ENCODE measurements at places on chromosomes 5 and 9. TPM values are rescaled to one million over a fixed set of nuclear protein-coding genes. Genes with fewer than 3 reads are reported as not detected.

DNA sequence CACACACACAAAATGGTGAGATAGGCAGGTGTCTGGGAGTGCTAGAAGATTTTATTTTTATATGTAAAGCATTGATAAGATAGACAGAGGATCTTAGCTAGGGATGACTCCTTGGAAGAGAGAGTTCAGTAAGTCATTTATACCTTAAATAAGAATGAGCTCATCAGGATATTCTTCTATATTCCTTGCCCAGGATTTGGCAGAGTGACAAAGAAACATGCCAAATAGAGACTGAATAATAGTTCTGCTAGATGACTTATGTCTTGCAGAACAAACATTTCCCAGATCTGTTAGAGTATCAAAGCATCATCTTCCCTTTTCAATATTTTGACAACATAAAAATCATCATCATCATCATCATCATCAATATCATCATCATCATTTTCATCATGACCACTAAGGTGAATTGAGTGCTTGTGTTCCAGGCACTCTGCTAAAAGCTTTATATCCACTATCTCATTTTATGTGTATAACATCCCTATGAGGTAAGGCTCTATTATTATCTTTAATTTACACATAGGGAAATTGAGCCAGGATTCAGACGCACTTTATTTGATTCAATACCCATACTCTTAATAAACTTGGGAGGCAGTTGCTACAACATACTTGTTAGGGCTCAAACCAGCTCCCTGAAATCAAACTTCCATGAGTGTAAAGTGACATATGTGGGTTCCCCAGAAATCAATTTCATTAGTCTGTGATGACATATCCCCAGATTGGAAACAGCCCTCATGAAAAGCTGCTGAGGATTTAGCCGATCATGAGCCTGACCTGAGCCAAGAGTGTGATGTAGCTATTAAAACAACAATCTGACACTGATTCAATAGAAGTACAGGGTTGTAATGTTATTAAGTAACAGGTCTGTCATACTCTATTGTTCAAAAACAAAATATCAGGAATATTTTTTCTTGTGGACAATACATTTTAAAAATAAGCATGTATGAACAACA lies 176.3 kb upstream of the SEMA6A start:
- DNase-seq = no peak

DNA sequence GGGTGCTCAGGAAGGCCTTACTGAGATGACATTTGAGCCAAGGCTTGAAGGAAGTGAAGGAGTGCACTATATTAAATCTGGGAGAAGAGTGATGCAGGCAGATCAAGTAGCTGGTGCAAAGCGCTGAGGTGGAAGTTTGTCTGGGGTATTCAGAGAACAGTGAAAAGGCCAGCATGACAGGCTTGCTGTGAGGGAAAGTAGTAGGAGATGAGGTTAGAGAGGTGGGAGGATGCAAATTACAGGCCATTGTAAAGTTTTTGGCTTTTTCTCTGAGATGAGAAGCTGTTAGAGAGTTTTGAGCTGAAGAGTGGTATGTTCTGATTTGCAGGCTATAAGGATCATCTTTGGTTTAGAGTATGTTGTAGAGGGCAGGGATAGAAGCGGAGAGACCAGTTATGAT lies 80.8 kb upstream of the GRHPR start:
- no peak for DNase-seq

ROR2 gene
- total RNA-seq = 3.3 TPM

DNA sequence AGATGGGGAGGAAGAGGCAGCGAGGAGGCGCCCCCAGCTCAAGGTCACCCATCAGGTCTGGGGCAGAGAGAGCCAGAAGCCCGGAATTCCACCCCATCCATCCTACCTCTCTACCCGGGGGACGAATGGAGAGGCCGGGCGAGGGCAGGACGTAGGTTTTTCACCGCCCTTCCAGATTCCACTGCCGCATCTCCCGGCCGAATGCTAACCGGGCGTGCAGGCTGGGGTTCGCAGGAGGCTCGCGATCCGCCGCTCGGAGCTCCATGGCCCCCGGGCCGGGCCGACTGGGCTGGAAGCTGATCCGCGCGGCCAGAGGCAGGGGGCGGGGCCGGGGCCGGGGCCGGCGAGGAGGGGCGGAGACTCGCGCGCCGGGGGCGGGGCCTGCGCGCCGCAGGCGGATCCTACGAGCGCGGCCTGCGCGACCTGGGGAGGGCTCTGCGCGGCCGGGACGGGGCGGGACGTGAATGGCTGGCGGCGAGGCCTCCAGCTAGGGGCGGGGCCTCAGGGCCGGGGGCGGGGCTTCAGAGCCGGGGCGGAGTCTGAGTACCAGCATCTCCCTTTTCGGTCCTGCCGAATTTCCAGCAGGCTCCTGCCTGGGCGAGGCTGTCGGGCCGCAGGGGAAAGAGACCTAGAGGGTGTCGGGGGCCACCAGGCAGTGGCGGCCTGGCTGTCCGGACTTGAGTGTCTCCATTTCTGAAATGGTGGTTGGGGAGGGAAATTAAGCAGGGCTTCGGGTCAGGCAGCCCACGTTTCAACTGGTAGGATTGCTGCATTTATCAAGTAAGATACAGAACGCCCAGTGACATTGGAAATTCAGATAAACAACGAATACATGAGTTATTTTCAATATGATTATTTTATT lies at the start of gene ST6GALNAC4:
Gene ST6GALNAC4 (minus strand): TSS at position 322 of the 862 bp plus-strand sequence. CDS start 622 bp downstream, outside the sequence.
- DNase-seq = peak; percentile 96

IFNA13 gene
- not detected for total RNA-seq

MEIKIN gene
- not detected for total RNA-seq

SOWAHA gene
- total RNA-seq = 0.78 TPM

DNA sequence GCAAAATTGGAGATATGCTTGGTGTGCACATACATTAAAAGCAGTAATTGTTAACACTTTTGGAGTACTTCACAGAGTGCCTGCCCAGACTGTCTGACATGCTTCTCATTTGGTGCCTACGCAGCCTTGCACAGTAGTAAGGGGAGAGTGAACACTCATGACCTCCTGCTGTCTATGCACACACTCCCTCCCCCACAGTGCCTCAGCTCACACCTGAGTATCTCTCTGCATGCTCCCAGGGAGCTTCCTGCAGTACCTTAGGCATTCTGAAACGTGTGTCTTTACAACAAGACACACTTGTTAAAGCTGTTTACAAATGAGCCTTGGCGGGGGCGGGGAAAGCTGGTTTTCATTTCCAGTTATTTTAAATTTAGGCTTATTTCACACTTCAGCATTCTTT lies 18.0 kb downstream of the MAP3K1 start:
- DNase-seq = no peak

SPINK4 gene
- not detected for total RNA-seq

PCDHB2 gene
- total RNA-seq = 1.7 TPM

FBN2 gene
- total RNA-seq = 1.3 TPM

DNA sequence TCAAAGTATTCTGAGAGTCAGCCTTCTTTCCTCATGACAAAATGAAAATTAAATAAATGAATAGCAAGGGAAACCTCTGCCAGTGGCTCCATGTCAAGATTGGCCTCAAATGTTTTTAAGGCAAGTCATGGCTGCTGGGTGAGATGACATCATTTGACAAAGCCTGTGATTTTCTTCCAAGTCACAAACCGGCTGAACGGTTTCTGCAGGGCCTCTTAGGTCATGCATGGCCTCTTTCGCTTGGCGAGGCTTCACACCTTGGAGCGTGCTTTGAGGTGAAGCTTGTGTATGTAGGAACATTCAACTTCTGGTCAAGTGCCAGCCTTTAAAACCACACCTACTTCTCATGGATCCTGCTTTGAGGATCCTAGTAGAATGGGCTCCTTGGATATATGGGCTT lies 161.0 kb upstream of the ZNF618 start:
- DNase-seq = no peak

DNA sequence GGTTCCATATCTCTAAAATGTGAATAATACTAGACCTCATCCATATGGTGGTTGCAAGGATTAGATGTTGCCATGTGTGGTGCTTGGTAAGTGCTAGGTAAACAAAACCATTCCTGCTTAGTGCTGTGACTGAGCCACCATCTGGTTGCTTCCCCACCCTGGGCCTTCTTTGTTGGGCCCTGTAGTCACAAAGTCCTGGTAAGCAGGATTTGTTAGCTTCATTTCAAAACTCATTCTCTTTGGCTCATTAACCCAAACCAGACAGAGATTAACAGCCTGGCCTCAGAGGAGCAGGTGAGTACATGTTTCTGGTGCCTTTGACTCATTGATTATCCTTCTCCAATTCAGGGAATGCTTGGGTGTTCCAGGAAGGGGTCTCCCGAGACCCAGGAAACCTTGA lies 240.2 kb downstream of the ARHGAP26 start:
- DNase-seq = no peak

GRCh38 chr9:14424983-14425382 lies 111.0 kb upstream of the NFIB start:
- DNase-seq = no peak

- no peak for DNase-seq
Measured at GRCh38 chr9:83059417-83059816, 3.5 kb downstream of the RASEF start.

DNA sequence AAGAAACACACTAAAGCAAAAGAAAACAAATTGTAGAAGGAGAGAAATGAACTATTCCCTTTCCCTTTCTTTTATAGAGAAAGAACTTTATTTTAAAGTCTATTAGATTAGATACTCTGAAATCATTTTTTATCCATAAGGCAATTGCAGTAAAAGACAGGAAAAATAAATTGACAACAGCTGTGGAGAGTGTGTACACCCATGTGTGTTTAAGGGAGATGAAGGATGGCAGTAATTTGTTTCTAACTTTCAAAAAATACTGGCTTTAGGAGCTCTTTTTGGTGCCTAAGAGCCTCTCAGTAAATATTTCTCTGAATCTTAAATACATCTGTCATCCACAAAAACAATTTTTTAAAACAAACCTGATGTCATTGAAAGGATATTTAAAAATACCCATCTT lies 18.3 kb upstream of the ARL14EPL start:
- DNase-seq = no peak

GRCh38 chr5:107878661-107879060 lies 207.9 kb upstream of the EFNA5 start:
- DNase-seq = no peak

DNA sequence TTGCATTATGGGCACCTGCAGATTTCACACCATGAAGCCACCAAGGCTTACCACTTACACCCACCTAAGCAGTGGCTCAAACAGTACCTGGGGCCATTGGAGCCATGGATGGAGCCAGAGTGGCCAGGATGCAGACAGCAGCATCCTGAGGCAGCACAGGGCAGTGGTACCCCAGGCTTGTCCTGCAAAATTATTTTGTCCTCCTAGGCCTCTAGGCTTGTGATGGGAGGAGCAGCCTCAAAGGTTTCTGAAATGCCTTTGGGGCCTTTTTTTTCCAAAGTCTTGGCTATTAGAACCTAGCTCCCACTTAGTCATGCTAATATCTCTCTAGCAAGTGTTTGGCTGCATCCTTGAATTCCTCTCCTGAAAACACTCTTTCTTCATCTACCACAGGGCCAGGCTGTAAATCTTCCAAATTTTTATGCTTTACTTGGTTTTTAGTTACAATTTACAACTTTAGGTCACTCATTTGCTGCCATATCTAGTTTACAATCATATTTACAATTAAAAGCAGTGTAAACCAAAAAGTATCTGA lies 15.7 kb downstream of the TMC1 start:
- DNase-seq = no peak

DNA sequence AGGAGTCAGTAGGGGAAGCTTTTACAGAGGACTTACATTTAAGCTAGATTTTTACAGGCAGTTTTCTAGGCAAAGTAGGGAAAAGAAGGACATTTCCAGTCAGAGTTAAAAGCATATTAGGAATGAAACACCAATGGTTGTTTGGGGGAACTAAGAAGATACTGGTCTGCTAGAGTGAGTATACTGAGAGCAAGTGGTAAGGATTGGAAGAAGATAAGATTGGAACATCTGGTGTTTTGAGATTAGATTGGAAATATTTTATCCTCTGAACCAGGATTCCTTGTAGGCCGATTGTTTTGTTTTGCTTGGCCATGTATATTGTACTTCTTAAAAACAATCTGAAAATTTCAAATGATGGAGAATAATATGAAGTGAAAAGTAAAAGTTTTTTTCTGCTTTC lies 7.7 kb downstream of the FBXO38 start:
- no peak for DNase-seq

GRCh38 chr9:117697046-117697445 lies 7.2 kb upstream of the TLR4 start:
- DNase-seq = no peak

SOX30 gene
- total RNA-seq = 0.20 TPM

CTXN3 gene
- not detected for total RNA-seq

GRCh38 chr9:27451207-27451797 lies 72.8 kb upstream of the IFNK start:
- DNase-seq = no peak

GRCh38 chr5:93382188-93382825 lies 198.7 kb downstream of the NR2F1-AS1 start:
- DNase-seq = no peak

DNA sequence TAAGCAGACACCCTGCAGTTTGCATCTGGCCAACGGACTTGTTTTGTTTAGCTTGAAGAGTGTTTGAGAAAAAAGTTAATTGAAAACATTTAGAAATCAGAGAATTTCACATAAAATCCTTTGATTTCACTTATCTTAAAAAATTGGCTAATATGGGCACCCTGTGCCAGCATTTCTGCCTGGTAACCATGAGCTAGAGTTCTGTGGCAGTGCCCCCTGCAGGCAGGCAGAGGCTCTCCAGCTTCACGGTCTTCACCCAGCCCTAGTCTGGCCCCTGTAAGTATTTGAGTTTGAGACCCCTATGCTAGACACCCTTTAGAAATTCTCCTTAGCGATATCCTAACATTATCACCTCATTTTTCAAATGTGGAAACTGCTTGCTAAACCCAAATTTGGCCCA lies 18.8 kb upstream of the FANCC start:
- no peak for DNase-seq

DNA sequence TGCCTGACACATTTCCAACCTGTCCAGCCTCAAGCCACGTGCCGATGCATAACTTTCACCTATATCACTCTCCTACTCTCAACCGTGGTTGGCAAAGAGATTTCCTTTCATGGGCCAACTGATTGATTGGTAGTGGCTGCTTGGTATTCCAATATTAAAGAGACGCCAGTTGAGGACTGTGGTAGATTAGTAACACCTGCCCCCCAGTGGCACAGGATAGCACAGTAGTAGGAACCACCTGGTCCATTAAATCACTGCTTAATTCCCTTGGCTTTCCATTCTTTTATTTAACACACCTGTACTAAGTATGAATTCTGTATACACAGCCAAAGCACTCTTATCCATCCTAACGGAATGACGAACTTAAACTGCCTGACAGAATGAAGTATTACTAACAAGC lies 19.1 kb upstream of the FOXB2 start:
- no peak for DNase-seq

FOXD4 gene
- not detected for total RNA-seq

DNA sequence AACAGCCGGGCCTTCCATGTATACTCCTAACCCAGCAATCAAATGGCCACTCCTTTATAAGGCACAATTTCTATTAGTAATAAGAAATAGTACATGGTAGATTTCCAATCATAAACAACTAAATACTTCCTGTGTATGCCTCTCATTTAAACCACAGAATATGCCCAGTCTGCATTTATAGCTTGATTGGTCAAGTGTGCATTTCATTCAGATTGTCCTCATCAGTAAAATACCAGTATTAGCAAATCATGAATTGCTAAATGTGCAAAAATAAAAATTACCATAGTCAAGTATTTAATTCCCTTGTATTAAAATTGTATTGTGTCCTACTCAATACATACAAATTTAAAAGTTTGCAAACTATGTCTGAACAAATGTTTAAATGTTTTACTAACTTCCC lies 406.2 kb downstream of the KDM4C start:
- no peak for DNase-seq

GRCh38 chr5:91343916-91344315 lies 39.2 kb downstream of the ARRDC3 start:
- no peak for DNase-seq

Measured in tibial nerve (tissue), 4 donors.